NCI-H1417 (cell line): ENCODE measurements at places on chromosomes 7 and 10.

- DNase-seq: no peak
Observed at GRCh38 chr7:66899552-66900280, 21.3 kb upstream of the TMEM248 start.

GRCh38 chr10:44935966-44936295 lies 23.7 kb upstream of the RASSF4 start:
- DNase-seq: no peak

DNA sequence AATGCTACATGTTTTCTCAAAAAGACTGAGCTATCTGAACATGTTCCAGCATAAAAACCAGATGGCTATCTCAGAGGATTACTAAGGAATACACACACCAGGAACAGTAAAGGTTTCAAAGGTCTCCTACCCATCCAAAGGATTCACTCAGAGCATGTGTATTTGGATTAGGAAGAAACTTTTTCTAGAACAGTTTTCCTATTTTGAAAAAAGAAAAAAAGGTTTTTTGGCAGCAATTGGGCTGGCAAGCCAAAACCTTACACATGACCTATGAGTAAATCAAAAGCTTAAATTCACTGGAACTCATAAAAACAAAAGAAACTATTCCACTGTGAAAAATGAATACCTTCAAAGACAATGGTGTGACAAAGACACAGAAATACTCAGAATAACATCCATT lies 9.6 kb downstream of the TPK1 start:
- DNase-seq: no peak

- no peak for DNase-seq
Observed at GRCh38 chr7:116802746-116803152, 59.6 kb upstream of the CAPZA2 start.

GRCh38 chr10:116178086-116178605 lies 94.9 kb downstream of the GFRA1 start:
- no peak for DNase-seq

- no peak for DNase-seq
Observed at GRCh38 chr10:86043236-86043635, 323.4 kb downstream of the GRID1 start.

GRCh38 chr10:71754562-71754961 lies 18.8 kb downstream of the VSIR start:
- DNase-seq: no peak

DNA sequence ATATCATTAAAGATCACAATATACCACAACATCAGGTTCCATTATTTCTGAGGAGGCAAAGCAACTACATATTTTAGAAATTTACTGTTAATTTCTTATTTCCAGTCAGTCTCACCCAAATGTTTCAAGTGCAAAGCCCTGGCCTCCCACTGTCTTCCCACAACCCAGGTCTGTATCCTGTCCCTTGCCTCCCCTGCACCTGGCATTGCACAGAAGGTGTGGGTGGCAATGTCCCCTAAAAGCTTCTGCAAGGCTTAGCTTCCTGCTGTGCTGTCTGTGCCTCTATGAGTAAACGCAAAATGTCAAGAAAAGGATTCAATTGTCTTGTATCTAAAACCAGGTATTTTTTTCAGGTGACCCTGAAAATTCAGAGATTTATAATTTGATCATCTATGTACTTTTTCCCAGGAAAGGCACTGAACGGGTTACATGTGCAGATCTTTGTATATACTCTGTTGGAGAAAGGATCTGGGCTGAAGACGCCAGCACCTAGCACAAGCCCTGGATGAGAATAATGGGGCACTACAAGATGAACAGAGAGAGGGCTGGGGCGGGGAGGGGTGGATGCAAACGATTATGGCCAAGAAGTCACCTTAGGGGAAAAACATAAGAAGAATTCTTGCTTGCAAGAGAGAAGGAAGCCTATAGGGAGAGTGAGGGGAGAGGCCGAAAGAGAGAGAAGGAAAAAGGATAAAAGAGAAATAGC lies 3.1 kb upstream of the ANTXRL start:
- peak; percentile 8 for DNase-seq

DNA sequence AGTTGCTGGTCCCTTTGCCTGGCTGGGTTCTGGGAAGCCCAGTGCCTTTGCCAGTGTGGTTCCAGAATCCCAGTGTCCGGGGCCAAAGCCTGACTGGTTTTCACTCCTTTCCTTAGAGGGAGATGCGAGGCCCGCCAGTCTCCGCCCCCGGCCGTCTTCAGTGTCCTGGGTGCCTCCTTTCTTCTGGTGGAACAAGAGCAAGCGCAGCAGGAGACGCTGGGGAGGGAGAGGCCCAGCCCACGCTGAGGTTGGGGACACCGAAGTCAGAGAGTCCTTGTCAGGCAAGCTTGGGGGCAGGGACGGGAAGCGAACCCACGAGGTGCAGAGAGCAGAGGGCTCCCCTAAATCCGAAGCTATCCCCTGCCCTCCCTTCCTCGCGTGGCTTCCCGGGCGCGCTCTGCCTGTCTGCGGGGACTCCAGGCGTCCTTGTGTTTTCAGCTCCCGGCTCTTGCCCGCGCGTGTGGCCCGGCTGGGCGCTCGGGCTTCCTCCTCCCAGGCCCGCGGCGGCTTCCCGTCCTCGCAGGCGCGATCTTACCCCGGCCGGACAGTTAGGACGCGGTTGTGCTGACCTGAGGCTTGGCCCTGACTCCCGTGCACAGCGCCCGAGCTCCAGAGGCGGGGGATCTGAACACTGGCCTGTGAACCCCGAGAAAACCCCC lies 60.6 kb upstream of the UBE3C start:
- DNase-seq: peak; percentile 21

DNA sequence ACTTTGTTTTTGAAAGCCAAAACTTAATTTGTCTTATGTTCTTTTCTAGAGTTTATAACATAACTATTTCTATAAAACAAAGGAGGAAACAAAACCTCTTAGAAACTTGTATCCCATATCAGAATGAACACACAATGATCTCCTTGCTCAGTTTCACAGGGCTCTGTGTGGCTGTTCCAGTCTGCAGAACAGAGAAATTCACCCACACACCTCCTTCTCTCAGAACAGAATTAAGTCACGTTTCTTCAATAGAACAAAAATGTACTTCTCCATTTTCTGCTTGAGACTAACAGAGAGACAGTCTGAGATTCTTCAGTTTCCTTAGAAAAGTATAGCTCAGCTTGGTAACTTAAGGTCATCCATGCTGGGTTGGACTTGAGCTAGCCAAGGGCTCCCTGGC lies 15.8 kb upstream of the DOCK1 start:
- no peak for DNase-seq

GRCh38 chr7:29478687-29479240 lies 84.9 kb upstream of the PRR15 start:
- no peak for DNase-seq

DNA sequence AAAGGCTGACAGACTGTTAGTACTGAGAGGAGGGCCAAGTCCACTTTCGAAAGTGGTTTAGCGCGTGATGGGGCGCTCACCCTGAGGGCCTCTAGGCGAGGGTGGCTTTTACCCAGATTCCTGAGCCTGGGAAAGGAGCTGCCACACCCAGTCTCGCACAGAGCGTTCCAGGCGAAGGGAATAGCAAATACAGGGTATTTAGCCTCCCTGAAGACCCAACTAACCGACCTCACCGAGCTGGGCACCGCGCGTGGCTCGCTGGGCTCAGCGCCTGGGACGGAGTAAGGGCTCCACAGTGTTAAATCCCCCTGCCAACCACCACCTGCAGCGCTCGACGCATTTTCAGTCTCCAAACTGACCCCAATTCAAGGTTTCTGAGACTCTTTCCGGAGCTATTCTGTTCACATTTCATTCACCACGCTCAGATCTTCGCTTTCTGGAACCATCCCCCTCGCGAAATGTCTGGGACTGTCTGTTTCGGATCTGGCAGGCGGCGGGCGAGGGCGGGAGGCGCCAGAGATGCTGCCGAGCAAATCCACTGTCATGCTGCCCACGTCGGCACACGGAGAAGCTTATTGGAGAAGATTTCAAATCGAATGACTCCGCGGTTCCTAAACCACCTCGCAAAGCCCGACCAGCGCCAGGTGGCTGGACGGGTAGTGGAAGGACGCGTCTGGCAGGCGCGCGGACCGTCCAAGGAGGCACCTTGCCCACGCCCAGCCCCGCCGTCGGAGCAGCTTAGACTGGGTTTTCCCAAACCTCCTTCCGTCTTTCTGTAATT lies 1.4 kb upstream of the OSBPL3 start:
- peak; percentile 67 for DNase-seq

- no peak for DNase-seq
Observed at GRCh38 chr10:69838853-69839252, 37.1 kb downstream of the COL13A1 start.

DNA sequence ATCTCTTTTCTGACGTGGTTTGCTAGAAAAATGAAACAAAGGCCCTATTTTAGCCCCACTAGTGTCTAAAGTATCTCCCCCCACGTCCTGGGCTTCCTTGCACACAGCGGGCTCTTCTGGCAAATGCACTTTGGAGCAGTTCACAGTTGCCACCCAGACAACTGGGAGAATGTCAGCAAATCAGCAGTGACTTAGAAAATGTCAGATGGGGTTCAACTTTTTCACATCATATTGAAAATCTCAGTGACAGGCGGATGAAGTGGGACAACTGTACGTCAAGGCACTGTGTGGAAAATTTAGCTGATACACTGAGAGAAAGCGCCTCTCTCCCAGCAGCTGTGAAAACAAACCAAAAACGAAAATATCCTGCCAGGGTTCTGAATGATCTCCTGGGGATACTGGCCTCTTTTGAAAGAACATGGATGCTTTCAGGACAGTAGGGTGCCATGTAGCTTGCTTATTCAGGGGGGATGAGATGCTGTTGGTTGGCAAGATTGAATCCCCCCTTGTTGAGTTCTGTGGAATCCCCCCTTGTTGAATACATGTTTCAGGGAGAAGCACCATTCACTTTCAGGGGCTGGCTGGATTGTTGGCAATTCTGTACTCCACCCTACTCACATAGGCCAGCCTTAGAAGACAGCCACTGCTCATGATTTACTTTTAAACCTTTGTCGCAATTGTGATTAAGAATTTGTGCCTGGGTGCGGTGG lies 372.8 kb upstream of the CELF2 start:
- no peak for DNase-seq

- no peak for DNase-seq
Observed at GRCh38 chr7:129014501-129015101, 40.3 kb downstream of the TNPO3 start.

DNA sequence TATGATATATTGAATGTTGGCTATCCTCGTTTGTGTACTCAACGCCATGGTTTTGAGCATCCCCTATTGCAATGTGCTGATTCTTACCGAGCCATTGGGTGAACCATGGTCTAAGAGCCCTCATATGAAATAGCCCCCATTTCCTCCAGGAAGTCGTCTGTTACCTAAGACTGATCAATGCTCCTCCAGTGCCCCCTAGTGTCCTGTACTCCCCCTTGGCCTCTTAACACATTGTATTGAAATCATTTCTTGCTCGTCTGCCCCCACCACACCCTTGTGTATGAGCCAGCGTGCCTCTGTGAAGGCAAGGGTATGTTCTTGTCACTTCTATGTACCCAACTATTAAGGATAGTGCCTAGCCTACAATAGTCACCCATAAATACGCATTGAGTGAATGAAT lies 11.2 kb upstream of the SLC35B4 start:
- DNase-seq: peak; percentile 49

GRCh38 chr10:52216852-52217251 lies 97.2 kb upstream of the DKK1 start:
- DNase-seq: peak; percentile 26

GRCh38 chr10:99708428-99709012 lies 23.4 kb downstream of the COX15 start:
- DNase-seq: no peak

DNA sequence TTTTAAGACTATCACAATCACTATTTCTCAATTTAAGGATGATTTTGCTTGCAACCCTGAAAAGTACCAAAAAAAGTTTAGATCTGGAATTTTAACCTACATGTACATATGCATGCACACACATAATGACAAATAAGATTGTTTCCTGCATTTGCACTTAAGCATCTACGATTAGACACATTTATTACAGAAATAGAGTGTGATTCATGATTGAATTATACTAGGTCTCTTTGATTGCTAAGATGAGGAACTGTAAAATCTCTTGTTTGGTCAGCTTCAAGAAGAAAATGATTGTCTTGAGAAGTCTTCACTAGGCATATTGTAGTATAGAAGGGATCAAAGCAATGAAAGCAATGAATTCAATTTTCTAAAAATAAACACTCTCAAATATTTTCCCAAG lies 185.9 kb upstream of the AGR3 start:
- DNase-seq: no peak

- DNase-seq: no peak
Observed at GRCh38 chr10:46525824-46526681, 30.4 kb downstream of the GPRIN2 start.

GRCh38 chr7:141533149-141533949 lies 17.9 kb upstream of the AGK start:
- peak; percentile 78 for DNase-seq

DNA sequence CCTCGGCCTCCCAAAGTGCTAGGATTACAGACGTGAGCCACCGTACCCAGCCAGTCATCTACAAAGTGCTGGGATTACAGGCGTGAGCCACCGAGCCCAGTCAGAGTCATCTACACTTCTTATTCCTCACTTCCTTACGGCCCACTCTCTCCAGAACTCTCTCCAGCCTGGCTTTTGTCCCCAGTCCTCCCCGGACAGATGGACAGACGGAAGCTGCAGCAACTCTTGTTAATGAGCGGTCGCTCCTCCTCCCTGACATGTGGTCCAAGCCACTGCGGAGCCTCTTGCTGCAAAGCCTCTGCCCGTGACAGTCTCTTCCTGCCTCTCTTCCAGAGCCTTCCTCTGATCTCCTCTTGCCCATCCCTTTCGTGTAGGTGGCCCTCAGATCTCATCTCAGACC lies 45.9 kb downstream of the TMEM270 start:
- DNase-seq: no peak

- DNase-seq: no peak
Observed at GRCh38 chr10:4383651-4384098, 442.3 kb upstream of the AKR1E2 start.

- no peak for DNase-seq
Observed at GRCh38 chr7:20791538-20792434, 5.1 kb upstream of the SP8 start.

DNA sequence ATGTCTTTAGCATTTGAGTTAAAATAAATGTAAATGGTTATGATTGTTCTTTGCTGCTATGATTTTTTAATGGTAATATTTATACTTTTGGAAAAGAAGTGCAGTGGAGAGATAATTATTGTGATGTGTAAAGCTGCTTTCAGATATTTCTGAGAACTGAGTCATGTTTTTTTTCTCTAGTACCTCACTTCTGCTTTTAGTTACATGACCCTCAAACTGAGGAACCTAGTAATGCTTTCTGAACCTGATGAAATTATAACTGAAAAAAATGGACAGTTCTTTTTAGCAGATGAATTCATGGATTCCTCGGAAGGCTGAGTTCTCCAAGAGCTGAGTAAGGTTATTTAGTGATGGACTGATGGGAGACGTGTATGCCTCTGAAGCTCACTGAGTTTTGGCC lies 167.8 kb downstream of the CDCA7L start:
- DNase-seq: no peak

GRCh38 chr10:43083764-43084163 lies 6.9 kb downstream of the RET start:
- DNase-seq: no peak
